ENCODE measurements at places on chromosomes 4 and X.

- no peak for DNase-seq
These were observed 57.0 kb downstream of the DCAF8L1 start for GRCh38 chrX:27924261-27924660.

DNA sequence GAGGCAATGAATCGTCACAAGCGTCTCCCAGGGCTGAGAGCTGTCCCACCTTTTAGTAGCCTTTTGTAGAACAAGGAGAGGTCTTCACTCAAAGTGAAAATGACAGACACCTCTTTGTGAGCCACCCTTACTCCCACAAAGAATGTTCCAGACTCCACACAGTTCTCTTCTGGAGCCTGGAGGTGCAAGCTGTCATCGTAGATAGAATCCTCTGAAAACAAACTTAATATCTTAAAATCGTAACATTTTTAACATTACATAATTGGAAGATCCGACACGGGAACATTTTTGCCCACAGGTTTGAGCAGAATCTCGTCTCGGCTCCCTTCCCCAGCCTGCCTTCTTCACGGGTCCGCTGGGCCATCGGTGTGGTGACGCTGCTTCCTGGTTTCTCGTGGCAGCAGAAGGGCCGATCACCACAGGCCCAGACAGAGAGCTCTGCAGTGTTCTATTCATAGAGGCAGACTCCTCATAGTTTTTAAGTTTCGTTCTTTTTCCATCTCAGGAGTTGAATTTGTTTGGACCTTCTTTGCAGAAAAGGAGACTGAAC lies 27.7 kb downstream of the WFS1 start:
- no peak for DNase-seq

- peak; percentile 7 for DNase-seq
These were observed 12.2 kb downstream of the SMPX start for GRCh38 chrX:21745756-21746155.

- no peak for DNase-seq
These were observed 184.4 kb downstream of the SPCS3 start for GRCh38 chr4:176504118-176504517.

GRCh38 chr4:53902786-53903185 lies 161.6 kb downstream of the CHIC2 start:
- no peak for DNase-seq

GRCh38 chr4:26896636-26897035 lies 36.0 kb downstream of the STIM2 start:
- DNase-seq = no peak

GRCh38 chr4:106585915-106586349 lies 217.4 kb upstream of the GIMD1 start:
- no peak for DNase-seq

DNA sequence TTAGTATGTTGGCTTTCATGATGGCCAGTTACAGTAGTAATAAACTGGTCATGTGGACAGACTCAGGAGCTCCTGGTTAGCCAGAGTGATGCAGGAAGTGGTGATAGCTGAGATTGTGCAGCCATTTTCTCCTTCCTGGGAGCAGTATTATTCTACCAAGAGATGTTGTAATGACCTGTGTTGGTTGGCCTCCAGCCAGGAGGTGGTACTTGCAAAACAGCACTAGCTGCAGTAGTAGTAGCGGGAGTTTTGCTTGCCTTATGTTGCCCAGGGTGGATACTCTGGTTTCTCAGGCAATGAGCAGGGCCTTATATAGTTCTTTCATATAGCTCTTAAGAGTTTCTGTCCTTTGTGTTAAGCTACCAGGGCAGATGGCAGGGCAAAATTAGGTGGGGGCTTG lies 998.8 kb downstream of the GLUD2 start:
- no peak for DNase-seq

Data from effector CD8-positive, alpha-beta T cell (primary cell).